ENCODE measurements at places on chromosomes 1 and 21.
A peak's percentile ranks its signal among the peaks of the same experiment; 100 is the strongest.

- DNase-seq = no peak
Measured at GRCh38 chr1:158020886-158021620, 27.6 kb downstream of the KIRREL1 start.

- DNase-seq = no peak
Measured at GRCh38 chr21:22343303-22343702, 1345.1 kb downstream of the NCAM2 start.

- no peak for DNase-seq
Measured at GRCh38 chr1:111476761-111477309, 3.1 kb downstream of the C1orf162 start.

GRCh38 chr1:15178571-15179484 lies 25.3 kb downstream of the TMEM51 start:
- DNase-seq = no peak

DNA sequence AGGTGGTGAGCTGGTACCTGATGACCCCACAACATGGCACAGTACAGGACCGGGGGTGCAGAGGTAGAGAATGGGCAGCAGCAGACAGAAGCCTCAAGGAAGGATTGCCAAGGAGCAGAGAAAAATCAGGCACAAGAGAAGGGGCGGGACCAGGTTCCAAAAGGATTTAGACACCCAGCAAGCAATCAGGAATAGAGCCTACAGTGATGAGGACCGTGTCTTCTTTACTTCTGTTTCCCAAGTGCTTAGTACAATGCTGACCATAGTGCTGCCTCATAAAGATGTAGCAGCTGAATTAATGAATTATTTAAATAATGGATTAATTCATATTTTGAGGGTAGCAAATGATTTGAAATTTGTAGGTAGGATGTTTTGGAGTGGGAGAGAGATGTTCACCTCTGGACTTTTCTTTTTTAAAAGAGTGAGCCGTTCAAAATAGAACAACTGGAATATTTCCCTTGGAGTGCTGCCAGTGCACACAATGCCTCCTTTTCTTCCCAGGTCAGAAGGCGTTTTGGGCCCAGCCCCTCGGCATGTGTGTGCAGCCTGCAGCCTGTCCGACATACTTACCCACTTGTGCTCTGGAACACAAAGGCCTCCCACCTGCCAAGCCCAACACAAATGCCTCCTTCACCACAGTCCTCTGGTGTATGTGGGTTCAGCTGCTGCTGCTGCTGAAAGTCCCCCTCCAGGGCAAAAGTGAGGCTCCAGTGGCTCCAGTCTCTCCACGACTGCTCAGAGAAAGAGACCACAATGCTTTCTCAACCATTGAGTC lies 19.6 kb downstream of the KANK4 start:
- DNase-seq = no peak

DNA sequence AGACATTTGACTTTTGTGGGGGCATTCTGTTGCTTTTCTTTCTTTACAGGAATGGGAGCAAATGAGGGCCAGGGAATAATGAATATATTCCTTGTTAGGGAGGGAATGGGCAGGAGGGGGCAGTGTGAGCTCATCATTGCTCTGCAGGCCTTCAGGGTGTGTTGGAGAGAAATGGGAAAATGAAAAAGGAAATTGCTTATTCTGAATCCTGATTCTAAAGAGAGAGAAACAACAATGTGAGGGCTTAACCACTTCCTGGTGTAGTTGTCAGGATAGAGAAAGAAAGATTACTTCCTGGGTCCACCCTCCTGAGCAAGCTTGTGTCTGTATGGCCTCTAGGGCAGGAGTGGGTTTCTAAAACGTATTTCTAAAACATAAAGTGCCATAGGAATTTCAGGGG lies 28.3 kb downstream of the VANGL2 start:
- DNase-seq = peak; percentile 51

GRCh38 chr1:197388801-197389200 lies 120.7 kb downstream of the CRB1 start:
- no peak for DNase-seq

DNA sequence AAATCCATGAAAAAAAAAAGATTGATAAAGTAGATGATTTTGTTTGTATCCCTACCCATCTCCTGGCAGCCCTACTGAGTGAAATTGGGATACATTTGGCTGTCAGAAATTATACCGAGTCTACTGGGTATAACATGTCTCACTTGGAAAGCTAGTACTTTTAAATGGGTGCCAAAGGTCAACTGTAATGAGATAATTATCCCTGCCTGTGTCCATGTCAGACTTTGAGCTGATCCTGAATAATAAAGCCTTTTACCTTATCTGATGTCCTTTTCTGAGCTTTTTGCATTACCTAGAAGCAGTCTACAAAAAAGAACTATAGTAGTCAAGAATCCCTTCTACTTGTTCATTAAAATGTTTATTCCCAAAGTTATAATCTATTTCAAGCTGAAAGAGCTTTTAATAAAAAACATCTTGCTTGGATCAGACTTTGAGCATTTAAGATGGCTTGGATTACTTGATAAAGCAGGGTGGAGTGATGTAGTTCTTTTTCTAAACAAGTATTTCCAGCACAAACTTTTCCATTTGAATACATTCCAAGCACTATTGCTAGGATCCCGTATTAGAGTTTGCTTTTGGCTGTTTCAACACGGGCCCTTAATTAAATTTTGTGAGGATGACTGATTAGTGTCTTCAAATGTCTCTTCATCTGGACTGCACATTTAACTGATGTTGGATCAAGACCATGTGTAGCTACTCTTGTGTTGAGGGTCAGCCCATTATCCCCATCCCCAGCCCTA lies 69.2 kb downstream of the DTL start:
- DNase-seq = peak; percentile 21

GRCh38 chr1:154151311-154151710 lies 3.6 kb downstream of the NUP210L start:
- no peak for DNase-seq

DNA sequence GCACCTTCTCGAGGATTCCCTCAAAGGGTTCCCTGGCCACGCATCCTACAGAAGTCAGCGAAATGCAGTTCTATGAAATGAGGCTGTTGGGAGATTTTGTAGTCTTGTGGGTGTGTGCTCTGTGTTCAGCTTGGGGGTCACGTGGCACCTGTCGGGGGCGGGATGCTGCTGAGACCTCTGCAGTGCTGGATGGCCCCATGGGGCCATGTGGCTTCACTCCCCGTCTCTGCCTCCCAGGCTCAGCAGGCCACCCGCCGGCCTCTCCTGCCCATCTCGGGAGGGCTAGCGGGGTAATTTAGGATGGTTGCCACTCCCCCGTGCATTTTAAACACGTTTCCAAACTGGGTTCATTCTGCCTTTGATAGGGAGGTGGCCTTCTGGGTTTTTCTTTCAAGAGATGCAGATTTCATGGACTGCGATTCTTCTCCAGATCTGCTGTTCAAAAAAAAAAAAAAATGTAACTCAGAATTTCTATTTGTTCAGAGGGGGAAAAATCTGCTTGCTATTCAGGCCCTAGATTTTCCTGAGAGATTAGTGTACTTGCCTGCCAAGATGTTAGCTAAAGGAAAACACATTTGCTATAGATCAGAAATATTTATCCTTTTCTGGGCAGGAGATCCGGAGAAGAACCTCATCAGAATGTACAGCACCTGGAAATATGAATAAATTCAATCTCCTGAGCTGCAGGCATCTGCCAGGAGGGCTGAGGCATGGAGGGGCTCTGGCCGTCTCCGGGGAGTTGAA lies 277.2 kb upstream of the VAMP3 start:
- DNase-seq = peak; percentile 88

GRCh38 chr1:82177192-82177591 lies 376.5 kb downstream of the ADGRL2 start:
- no peak for DNase-seq

DNA sequence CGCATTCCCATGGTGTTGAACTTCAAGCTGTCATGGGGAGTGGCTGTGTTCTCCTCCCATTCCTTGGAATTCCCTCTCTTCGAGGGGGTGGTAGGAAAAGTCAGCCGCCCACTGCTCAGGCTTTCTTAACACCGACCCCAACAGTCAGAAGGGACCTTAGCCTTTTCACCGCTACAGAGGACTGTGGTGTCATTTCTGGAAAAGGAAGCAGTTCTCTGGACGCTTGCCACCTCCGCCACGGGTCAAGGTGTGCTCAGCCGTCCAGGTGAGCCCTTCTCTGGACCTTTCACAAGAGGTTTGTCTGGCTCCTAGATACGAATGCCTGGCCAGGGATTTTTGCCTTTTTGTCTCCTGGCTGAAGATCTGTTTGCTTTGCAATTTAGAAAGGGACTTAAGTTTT lies 31.8 kb downstream of the CLIC6 start:
- DNase-seq = no peak

DNA sequence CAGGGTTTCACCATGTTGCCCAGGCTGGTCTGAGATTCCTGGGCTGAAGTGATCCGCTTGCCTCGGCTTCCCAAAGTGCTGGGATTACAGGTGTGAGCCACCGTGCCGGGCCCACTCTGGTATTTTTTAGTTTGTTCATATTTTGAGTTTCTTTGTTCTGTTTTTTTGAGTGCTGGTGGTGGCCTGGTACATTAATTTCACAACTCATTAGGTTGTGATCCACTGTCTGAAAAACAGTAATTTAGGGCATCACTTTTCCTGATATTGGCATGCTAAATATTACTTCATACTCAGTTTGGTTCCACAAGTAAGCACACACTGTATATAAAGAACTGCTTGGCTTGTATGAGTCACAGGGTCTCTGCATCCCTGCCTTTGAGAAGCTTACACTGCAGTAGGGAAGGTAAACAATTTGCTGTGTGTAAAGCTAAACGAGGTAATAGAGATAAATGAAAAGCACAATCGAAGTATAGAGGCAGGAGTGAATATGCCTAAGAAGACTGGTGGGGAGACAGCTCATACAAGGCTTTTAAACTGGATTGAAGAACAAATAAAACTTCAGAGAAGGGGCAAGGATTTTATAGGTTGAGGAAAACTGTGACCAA lies 7.7 kb downstream of the SNX27 start:
- DNase-seq = no peak

- DNase-seq = no peak
Measured at GRCh38 chr1:208149776-208150514, 94.2 kb downstream of the PLXNA2 start.

- DNase-seq = no peak
Measured at GRCh38 chr1:199574950-199575349, 452.6 kb upstream of the NR5A2 start.

- no peak for DNase-seq
Measured at GRCh38 chr1:12040457-12041051, 21.3 kb downstream of the MIIP start.

DNA sequence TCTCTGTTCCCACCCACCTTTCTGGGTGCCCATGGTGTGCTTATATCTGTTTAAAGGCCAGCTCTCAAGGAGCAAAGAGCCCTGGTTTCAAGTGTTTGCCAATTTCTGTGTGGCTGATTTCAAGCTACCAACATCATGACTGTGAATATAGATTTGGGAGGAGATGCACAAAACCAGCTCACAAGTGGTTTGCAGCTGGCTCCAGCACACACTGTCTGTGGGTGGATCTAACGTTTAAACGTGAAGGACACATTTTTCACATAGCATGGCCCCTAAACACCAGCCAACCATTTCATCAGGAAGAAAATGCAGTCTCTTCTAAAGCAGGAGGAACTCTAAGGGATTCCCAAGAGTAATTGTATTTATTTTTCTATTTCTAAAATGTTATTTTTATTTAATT lies 65.2 kb downstream of the FCRL5 start:
- DNase-seq = no peak

GRCh38 chr1:89624715-89625323 lies 8.1 kb upstream of the LRRC8C start:
- no peak for DNase-seq

GRCh38 chr1:230379928-230380327 lies 46.2 kb downstream of the PGBD5 start:
- DNase-seq = peak; percentile 45

GRCh38 chr1:67383999-67384638 lies 46.1 kb downstream of the SERBP1 start:
- no peak for DNase-seq

Measured in SK-N-SH (cell line).